ENCODE measurements at places on chromosomes 2 and 18.

DNA sequence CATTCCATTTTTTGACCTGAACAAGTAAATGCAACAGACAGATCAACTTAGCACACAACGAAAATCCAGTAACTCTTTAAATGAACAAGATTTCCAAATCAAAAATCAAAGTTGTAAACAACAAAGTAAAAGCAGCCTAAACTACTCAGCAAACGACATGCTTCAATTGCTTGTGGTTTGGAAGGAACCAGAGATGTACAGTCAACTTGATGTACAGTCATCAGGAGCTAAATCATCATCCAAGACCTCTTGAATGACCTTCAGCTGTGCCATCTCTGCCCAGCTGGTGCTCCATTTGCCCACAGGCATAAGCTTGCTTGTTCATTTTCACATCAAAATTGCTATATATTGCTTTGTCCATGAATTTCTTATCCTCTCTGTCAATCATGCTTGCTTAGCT is 109.8 kb downstream of the UPP2 start:
- no peak for DNase-seq

GRCh38 chr18:7778181-7778580 is 211.1 kb downstream of the PTPRM start:
- DNase-seq: no peak

DNA sequence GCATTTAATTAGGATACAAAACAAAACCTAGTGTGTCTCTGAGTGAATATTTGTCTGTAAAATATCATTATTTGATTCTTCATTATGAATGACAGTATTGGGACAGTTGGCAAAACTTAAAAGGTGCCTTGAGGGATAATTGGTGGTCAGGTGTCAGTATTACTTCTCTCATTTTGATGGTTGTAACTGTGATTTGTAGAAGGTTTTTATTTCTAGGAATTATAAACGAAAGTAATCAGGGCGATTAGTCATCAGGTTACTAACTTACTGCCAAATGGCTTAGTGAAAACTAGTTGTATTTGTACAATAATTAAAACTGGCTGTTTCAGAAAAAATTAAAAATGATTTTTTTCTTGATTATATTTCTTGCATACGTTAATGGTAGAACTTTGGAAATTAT is 117.6 kb downstream of the BIRC6 start:
- no peak for DNase-seq

- DNase-seq: no peak
Observed at GRCh38 chr18:11183637-11184036, 34.3 kb upstream of the PIEZO2 start.

GRCh38 chr2:200172521-200172920 is 134.0 kb upstream of the SPATS2L start:
- no peak for DNase-seq

DNA sequence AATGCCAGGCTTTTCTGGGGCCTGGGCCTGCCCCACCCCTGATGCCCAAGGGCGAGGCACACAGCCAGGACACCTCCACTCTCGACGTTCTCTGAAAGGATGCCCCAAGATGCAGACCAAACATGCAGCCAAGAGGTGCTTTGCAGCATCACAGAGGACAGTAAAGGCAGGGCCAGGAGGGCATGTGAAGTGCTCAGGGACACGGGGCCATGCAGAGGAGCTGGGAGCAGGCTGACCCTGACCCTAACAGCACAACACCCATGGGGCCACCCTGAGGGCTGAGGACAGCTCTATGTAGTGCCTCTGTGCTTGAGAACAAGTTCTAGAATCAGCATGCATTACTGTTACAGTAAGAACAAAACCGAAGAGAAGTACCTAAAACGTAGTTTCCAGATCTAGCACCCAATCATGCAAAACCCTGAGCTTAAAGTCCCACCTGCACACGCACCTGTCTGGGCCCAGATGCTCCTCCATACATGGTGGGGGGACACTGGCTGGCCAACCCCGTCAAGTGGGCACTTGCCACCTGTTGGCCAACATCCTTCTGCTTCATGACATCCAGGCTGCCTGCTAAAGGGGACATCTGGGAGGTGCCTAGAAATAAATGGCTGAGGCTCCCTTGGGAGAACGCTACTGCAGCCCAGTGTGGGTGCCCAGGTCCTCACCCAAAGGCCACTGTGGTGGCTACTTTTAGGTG is 15.4 kb downstream of the HS6ST1 start:
- DNase-seq: no peak

DNA sequence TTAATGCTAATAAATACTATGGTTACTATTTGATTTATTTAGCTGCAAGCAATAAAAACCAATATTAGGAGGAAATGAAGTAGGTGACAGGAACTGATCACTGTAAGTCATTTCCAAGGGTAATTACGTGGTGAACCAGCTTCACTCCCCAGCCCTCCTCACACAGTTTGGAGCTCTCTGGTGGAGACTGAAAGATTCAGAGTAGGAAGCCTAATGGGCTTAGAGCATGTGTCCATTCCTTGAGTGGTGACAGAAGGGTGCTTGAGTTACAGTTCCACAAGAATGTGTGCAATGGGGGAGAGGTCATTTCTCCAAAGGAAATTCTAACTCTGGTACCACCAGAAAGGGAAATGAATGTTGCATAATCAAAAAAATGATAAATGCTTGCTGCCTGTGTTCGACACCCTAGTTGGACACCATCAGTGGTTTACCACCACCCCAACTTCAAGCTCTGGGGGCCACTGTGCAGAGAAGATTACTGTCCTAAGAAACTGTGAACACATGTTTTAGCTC is 285.1 kb upstream of the MMADHC start:
- no peak for DNase-seq

GRCh38 chr2:4674007-4674406 is 970.6 kb downstream of the DCDC2C start:
- no peak for DNase-seq

DNA sequence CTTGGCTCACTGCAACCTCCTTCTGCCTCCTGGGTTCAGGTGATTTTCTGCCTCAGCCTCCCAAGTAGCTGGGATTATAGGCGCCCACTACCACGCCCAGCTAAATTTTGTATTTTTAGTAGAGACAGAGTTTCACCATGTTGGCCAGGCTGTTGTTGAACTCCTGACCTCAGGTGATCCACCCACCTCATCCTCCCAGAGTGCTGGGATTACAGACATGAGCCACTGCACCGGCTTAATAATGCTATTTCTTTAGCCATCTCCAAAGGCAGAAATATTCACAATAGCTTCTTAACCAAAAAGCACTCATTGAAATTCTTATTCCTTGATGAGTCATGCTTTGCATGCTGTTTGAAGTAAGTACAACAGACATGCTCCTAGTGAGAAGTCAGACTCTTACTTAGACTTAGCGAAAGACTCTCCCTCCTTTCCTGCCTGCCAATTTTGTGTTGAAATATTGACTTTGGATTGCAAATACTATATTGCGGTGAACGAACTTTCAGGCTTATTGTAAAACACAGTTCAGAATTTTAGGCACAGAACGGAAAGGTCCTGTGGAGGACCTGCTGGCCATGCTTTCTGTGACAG is 4.4 kb downstream of the ACTR3 start:
- no peak for DNase-seq

- DNase-seq: no peak
Observed at GRCh38 chr2:128301501-128301966, 17.1 kb downstream of the HS6ST1 start.

DNA sequence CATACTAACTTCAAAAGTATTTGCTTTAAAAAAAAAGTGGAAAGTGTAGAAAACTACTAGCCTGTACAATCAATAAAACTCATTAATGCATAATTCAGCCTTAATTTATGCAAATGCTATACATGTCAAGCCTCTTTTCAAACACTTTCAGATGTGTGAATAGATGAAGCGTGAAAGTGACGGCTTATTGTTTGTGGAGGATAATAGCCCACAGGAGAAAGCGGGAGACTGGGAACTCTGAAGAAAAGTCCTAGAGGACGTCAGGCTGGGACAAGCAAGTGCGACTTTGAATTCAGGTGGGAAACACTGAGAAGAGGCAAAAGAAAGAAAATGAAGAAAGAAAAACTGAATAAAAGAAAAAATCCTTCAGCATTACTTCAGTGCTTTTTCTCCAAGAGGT is 108.5 kb downstream of the STK39 start:
- no peak for DNase-seq

DNA sequence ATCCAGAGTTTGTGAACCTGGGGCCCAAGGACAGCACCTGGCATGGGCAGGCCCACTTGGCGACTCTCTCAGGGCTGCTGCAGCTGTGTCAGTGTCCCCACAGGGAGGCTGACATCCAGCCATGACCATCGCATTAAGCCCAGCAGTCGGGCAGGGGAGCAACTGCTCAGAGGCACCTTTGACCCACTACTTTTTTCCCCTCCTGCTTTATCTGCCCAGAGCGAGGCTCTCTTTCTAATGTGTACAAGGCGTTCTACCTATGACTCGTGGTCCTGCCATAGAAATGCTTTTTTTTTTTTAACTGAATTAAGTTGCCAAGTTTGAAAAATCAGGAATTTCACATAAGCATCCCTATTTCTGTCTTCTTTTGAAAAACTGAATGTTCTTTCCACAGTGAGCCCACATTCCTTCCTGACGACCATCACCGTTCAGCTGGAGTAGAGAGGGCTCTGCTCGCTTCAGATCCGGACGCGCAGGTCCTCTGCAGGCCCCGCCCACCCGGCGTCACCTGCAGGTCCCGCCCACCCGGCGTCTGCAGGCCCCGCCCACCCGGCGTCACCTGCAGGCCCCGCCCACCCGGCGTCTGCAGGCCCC is 403 bp upstream of the CLUL1 start:
- no peak for DNase-seq

DNA sequence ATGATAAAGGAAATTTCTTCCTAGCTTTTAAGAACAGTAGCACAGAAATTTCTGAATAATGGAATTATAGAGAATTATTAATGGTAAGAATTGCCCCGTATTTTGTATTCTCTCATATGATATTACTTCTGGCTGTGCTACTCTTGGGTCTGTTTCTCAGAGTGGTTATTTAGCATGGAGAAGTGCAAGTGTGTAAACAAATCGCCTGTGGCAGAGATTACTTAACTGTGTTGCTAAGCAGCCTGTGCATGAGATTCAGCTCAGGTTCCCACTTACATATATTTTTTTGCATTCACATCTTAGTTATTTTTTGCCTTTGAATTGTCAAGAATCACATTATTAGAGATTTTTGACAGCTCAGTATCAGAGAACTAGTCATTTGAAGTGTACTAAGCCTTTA is 80.1 kb upstream of the NFATC1 start:
- no peak for DNase-seq

GRCh38 chr2:157792335-157793052 is 83.6 kb downstream of the ACVR1 start:
- DNase-seq: no peak

GRCh38 chr2:109218087-109218791 is 89.2 kb downstream of the SH3RF3 start:
- DNase-seq: no peak

DNA sequence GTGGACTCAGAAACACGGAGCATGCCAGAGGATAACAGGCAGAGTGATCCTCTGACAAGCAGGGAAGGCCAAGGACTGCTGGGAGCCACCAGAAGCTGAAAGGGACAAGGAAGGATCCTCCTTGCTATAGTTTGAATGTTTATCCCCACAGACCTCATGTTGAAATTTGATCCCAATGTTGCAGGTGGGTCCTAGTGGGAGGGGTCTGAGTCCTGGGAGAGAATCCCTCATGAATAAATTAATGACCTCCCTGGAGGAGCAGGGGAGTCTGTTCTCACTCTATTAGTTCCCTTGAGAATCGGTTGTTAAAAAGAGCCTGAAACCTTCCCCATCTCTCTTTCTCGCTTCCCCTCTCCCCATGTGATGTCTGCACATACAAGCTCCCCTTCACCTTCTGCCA is 124.4 kb downstream of the FBXO15 start:
- no peak for DNase-seq

DNA sequence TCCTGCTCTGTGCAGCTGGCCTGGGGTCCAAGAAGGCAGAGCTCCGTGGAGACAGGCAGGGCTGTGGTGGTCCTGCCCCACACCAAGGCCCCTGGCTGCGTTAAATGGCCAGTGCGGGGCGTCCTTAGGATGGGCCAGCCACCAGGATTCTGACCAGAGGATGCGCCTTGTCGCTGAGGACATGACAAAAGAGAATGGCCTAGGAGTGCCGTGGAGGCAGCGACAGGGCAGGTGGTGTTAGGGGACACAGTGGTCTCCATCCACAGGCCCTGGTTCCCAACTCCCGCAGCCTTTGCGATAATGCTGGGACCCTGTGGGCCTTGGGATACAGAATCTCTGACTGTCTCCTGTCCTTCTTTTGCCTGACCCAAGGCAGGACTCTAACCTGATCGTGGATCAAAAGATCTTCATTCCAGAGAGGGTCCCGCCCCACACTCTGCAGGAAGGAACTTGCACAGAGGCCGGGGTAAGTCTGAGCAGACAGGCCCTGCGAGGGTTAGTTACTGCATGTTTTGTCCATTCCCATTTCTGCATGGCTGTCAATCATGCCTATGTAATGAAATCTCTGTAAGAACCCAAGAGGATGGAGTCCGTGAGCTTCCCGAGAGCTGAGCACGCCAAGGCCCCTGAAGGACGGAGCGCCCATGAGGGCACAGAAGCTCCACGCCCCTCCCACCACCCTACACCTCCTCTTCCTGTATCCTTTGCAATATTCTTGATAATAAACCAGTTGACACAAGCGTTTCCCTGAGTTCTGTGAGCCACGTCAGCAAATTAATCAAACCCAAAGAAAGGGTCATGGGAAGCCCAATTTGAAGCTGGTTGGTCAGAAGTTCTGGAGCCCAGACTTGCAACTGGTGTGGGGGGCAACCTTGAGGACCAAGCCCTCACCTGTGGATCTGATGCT is 251.5 kb upstream of the SALL3 start:
- DNase-seq: no peak

GRCh38 chr2:188349019-188349418 is 57.3 kb downstream of the GULP1 start:
- no peak for DNase-seq

DNA sequence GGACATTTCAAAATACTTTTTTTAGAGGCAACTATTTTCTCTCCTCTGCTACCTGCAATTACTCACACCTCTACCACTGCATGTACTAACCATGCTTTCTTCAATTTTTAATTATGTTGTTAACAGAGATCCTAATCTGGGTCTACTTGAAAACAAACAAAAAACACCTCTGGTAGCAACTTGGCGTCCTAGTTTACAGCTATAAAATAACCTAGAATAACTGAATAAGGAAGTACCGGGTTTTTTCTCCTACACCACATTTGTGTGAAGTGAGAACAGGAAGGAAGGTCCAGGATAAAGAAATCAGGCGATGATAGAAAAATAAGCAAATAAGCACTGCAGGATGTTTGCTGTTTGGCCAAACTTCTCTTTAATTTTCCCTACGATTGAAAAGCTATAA is 633.5 kb downstream of the LRP1B start:
- no peak for DNase-seq

- no peak for DNase-seq
Observed at GRCh38 chr18:62064361-62064760, 122.5 kb downstream of the PIGN start.

All from skin of body (tissue), 3 donors.